ENCODE measurements at places on chromosomes 2 and 18.

- no peak for DNase-seq
Measured at GRCh38 chr2:43311276-43311675, 84.9 kb upstream of the ZFP36L2 start.

- no peak for DNase-seq
Measured at GRCh38 chr2:16037808-16038457, 97.6 kb downstream of the MYCN start.

- no peak for DNase-seq
Measured at GRCh38 chr2:224613543-224614286, 28.6 kb upstream of the CUL3 start.

- no peak for DNase-seq
Measured at GRCh38 chr2:134398300-134398699, 144.4 kb downstream of the MGAT5 start.

DNA sequence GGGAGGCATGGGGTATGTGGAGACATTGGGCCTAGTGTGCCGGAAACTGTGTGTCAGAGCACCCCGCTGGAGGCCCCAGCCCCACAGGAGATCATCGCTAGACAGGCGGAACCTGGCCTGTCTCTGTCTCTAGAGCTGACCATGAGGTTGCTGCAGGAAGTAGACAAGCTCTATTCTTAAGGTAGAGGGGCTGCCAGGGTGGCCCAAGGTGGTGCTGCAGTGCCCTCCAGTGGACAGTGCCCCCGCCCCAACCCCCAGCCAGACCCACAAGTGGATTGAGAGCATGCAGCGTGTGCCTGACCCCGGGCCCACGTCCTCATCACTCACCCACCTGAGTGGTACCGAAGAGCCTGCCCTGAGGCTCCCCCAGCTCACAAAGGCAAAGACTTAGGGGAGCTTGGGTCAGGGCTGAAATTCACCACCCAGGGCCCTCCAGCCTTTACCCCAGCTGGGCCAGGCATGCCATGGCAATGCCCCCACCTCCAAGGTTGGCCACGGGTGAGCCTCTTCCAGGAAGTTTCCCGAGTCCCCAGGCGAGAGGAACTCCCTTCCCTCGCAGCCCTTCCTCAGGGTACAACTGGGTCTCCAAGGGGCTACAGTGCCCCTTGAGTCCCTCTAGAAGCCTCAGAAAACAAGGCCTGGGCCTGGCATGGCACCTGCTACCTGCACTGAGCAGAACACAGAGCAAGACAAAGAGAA lies 155.0 kb downstream of the TTC32 start:
- no peak for DNase-seq

- DNase-seq: no peak
Measured at GRCh38 chr2:173264603-173265366, 89.9 kb upstream of the CDCA7 start.

DNA sequence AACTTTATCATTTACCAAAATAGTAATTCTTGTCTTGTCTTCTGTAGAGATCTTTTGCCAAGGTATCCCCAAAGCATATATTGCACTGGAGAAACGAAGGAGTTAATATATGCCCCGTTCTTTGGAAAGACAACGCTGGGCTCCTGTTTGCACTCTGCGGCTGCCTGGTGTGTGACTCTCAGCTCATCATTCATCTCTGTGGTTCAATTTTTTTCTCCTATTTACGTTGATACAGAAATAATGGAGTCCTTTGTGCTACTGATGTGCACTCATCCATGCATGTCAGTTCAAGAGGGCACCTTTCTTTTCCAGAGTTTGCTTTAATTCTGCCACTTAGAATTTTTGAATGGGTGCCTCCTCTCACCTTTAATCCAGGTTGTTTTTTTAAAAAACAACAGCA lies 655.5 kb downstream of the DCDC2C start:
- DNase-seq: peak; percentile 25

GRCh38 chr2:229947544-229947943 lies 25.2 kb downstream of the FBXO36 start:
- no peak for DNase-seq

- DNase-seq: no peak
Measured at GRCh38 chr2:144546933-144547332, 27.0 kb upstream of the ZEB2 start.

DNA sequence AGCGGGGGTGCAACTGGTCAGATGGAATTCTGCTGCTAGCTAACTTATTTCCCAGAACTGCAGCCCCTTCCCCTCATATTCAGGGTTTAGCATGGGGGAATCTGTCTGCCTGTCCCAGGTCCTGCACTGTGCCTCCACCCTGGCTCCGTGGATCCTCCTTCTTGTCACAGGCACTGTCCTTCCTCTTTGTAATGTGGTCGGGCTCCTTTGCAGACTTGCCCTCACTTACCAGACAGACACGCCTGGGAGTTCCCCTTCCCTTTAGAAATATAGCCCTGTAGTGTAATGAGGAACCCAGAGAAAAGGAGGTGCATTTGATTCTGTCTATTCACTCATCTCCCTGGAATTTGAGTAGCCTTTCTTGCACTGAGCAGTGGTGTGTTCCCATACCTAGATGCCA lies 108.7 kb downstream of the TRIM43 start:
- no peak for DNase-seq

- no peak for DNase-seq
Measured at GRCh38 chr18:48481092-48481491, 57.7 kb upstream of the CTIF start.

DNA sequence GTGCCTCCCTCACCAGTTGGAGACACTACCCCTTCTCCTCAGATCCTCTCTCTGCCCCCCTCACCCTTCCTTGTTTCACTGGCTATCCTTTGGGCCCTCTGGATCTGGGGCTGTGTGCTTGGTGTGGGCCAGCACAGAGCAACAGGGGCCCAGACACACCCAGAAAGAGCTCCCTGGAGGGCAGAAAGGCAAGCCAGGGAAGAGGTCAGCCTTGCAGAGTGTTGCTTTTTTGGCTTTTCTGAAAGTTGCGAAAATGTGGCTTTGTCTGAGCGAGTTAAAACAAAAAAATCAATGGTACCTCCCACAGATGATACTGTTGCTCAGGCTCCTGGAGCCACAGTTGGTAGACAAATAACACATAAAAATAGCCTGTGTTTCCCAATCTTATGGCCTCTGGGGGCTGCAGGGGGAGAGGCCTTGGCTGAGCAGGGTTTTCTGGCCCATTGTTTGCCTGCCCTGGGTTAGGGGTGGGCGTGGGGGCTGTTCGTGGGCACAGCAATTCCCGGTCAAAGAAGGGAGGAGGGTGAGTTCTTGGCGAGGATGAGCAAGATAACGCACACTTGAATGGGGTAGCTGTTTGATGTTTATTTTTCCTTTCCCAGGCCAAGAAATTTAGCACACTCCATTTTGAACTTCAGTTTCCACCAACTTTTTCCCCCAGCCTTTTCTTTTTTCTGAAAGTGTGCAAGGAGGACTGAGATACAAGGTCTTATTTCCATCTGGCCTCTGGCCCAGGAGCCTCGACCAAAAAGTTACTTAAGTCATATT lies 167.0 kb upstream of the HAAO start:
- DNase-seq: no peak

DNA sequence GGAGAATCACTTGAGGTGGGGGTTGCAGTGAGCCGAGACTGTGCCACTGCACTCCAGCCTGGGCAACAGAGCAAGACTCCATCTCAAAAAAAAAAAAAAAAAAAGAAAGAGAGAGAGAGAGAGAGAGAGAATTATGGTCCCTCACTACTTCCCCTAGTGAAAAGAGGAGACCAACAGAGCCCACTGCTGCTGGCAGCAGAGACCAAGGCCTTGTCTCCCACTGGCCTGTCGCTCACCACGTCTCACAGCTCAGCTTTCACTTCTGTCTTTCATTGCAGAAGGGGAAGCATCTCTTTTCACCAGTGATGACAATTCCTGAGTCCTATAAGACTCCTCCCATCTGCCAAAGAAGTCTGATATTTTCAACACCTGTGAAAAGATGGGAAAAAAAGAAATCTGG lies 81.3 kb downstream of the CLHC1 start:
- DNase-seq: no peak

DNA sequence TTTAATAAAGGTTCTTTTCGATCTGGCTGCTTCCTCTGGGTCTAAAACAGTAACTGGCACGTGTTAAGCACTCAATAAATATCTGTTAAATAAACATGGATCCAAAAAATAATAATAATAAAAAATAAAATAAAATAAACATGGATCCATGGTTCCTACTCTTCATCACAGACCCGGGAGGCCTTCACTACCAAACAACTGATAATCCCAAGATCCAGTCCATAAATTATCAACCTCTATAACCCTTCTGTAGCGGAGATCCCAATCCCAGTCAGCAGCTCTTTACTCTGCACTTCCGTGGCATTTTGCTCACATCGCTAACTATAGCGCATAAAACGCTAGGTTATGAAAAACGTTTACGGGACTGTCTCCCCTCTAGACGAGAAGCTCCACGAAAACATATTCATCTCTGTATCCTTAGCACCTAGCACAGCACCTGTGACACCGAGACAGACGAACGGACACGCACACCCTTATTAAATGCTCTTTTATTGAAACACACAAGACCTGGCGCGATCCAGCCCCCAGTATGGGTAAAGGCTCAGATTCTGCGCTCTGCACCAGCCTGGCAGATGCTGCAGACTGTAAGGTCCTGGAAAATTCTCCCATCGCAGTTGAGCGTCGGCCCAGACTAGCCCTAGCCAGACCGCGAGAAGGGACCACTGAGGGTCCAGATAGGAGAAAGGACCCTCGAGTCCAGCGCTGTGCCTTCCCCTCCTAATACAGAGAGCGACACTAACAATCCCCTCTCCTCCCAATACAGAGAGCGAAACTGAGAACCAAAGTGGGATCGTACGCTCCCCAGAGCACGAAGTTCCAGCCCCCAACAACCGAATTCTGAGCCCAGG lies 770 bp downstream of the NBAS start:
- DNase-seq: no peak

DNA sequence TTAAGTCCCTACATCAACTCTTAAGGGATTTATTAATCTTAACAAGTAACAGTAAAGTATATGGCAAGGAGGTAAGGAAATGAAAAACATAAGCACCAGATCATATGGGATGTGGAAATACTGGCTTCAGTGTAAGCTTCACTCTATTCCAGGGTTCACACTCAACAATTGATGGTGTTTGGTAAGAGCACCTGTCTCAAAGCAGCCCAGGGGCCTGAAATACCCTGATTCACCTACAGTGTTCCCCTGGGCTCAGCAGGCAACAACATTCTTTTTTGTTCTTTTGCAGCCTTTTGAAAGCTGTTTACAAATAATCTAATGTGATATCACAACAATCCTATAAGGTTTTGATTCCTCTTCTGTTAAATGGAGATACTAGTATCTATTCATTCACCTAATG lies 1.2 kb upstream of the MLPH start:
- DNase-seq: no peak

DNA sequence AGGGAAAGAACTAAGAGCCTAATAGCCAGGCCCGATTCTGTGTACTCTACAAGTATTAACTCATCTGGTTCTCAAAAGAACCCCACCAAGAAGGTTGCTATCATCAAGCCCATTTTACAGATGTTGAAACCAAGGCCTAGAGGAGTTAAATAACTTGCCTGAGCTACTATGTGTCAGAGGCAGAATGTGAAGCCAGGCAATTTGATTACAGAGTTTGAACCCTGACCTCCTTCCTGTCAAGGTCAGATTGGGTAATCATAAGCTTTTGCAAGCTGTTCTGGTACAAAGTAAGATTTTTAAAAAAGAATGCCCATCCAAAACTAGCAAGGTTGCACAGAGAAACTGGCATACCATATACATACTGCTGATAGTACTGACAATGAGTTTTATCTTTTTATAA lies 227.1 kb downstream of the HAUS1 start:
- DNase-seq: no peak

Measured in NCI-H2081 treated with DMSO at 0.1 percent for 48 hours (cell line).